ENCODE measurements at places on chromosomes 2 and 18.

- peak; percentile 20 for DNase-seq
Measured at GRCh38 chr2:55879976-55880375, 43.6 kb downstream of the EFEMP1 start.

DNA sequence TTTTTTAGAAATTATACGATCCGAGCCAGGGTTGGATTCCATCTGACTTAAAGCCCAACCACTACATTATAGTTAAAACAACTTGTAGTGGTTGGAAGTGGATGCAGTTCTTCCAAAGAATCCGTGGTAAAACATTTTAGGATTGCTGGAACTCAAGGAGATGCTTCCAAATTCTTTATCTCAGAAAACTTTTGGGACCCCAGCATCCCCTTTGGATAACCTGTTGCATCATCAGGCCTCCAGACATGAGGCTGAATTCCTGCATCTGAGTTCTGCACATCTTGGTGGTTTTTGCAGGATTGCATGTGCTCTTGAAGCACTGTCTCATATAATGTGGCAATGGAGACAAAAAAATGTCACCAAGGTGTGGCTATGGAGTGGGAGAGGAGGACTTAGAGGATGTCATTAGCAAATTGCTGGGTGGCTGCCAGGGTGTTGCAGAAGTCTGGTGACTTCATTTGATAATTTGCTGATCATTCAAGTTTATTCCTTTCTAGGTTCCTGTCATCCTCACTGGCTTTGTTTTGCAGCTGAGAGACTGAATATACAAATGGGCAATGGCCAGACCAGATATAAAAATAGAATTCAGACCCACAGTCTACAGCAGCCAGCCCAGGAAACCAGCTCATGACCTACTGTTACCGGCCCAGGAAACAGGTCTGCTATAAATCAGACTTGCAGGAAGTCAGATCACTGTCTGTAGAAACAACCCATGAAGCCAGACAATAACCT lies 207.7 kb downstream of the BCL2 start:
- no peak for DNase-seq

GRCh38 chr2:237733677-237734300 lies 64.8 kb upstream of the RBM44 start:
- no peak for DNase-seq

DNA sequence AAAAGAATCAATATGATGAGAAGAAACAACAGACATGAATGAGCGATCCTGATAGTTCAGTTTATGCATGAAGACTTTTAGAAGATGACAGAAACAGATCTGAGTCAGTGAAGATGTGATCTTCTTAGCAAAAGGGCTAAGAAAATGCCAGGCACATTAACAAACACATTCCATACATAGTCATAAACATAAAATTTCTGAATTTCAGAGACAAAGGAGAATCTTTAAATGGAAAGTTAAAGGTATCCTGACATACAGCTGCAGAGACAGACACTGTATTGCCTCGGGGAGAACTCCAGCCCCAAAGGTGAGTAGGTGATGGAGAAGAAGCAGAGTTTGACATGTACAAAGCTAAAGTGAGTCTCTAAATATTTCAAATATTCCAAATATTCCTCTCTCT lies 40.6 kb upstream of the FN1 start:
- DNase-seq: no peak

- DNase-seq: no peak
Measured at GRCh38 chr2:169298007-169298406, 64.3 kb downstream of the LRP2 start.

DNA sequence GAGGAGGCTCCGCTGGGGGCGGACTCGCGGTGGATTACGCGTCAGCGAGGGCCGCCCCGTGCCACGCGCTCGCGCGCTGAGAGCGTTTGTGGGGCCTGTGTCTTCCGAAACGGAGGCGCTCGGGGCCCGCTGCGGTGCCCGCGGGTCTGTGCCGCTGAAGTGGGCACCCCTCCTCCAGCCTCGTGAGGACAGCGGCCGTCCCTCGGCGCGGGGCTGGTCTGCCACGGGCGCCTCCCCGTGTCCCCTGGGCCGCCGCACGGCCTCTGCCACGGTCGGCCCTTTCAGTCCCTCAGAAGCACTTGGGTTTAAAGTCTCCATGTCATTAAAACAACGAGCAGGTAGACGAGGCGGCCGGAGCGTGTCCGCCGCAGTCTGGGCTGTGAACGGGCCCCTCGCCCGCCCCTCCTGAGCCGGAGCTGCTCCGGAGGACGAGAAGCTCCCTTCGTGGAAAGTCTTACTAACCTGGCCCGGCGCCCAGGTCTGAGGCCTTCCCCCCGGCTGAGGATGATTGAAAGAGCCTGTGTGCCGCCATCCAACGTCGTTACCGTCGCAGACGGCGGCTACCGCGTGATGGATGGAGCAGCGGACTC lies 97.6 kb downstream of the NFATC1 start:
- no peak for DNase-seq

GRCh38 chr18:11005528-11005927 lies 143.8 kb downstream of the PIEZO2 start:
- DNase-seq: no peak

- DNase-seq: no peak
Measured at GRCh38 chr18:74806073-74806472, 208.4 kb downstream of the ZNF407 start.

- no peak for DNase-seq
Measured at GRCh38 chr2:28394331-28394877, 1.7 kb downstream of the FOSL2 start.

- no peak for DNase-seq
Measured at GRCh38 chr2:170145191-170145590, 32.8 kb upstream of the MYO3B start.
